ENCODE measurements at places on chromosomes 5 and 9.
A peak's percentile ranks its signal among the peaks of the same experiment; 100 is the strongest.

- DNase-seq, result no peak
Measured at GRCh38 chr9:93346231-93347112, 105.0 kb upstream of the FAM120A start.

DNA sequence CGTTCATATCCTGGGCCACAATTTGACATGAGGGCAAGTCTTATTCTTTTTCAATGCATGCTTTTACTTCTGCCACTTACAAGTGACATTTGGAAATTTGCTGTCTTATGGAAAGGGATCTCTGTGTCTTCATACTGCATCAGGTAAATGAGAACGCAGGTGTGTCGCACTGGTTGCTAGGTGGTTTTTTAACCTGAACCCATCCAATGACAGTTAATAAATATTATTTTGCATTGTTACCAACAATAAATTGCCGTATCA, 1.1 kb downstream of the ADAMTS16 start:
- DNase-seq, result no peak

DNA sequence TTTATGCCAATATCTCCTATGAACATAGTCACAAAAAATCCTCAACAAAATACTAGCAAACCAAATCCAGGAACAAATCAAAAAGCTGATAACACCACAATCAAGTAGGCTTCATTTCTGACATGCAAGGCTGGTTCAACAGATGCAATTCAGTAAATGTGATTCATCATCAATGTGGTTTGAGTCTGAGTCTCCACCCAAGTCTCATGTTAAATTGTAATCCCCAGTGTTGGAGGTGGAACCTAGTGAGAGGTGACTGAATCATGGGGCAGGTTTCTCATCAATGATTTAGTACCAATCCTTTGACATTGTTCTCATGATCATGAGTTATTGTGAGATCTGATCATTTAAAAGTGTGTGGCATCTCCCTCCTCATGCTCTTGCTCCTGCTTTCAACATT, 1072.7 kb downstream of the NR2F1-AS1 start:
- DNase-seq, result no peak

GRCh38 chr9:6703898-6704639, 53.7 kb upstream of the KDM4C start:
- DNase-seq, result peak; percentile 66

GRCh38 chr9:129685933-129686259, 20.4 kb downstream of the PRRX2 start:
- DNase-seq, result no peak

DNA sequence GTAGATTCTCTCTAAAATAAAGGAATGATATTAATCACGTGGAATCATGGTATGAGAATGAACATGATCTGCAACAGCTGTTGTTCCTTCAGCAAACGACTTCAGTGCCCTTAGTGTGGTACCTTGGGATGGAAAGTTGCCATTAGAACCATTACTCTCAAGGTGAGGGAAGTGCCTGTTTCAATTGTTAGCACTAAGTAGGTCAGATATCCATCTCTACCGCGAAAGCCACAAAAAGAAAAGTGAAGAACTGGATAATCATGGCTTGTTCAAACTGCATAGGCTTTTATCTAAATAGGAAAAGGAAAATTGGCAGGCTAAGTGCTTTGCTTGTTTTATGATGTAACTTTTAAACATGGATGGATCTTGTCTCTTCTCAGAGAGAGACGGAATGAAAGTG, 380.7 kb downstream of the MRPS30 start:
- DNase-seq, result no peak
